ENCODE measurements at places on chromosomes 16 and 17.

- DNase-seq, result no peak
Measured at GRCh38 chr17:7063518-7064094, 16.4 kb downstream of the CLEC10A start.

DNA sequence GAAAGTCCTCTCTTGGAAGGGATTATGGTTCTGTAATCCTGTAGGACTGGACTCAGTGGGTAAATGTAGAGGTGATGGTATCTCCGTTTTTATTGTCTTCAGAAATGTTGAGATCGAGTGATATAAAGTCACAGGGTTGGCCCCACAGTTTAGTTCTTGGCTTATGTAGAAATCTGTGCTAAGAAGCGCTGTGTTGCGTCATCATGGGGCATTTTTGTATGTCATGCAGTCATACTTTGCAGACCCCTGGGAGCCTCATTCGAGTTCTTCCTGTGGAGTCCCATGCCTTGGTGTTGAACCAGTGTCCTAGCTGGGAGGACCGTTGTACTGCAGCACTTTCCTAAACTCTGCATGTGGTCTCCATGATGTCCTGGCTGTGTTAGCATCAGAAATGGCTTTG, 619.7 kb downstream of the MAF start:
- DNase-seq, result no peak

- DNase-seq, result no peak
Measured at GRCh38 chr17:34720760-34721159, 141.4 kb downstream of the TMEM132E start.

- no peak for DNase-seq
Measured at GRCh38 chr16:86085795-86086194, 186.8 kb downstream of the IRF8 start.
